ENCODE measurements at places on chromosomes 7 and 10.

DNA sequence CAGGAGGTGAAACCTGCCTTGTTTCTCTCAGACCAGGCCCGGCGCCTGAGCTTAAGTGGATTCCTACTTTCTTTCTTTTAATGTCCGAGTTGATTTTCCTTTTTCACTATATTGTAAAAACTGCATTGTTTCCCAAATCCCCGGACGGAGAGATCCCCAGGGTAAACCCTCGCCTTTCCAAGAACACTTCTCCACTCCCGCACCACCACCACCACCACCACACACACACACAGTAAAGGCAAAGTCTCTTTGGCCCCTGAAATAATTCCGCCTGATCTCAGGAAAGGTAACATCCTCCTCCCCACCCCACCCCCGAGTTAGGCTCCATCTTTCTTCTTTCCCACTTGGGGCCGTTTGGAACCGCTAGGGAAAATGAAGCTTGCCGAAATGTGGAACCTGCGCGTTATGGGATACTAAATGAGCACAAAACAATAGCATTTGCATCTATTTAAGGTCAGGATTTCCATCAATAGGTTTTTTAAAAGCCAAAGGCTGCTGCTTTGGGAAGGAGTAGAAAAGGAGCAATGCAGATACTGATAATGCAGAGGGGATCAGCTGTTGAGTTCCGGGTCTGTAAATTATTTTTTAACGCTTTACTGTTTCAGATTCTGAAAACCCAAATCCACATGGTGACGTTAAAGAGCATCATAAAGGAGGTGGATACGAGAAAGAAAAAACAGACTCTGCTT is 2.5 kb downstream of the HPSE2 start:
- DNase-seq = no peak

- no peak for DNase-seq
These were observed 23.5 kb downstream of the SGMS1 start for GRCh38 chr10:50600286-50600685.

DNA sequence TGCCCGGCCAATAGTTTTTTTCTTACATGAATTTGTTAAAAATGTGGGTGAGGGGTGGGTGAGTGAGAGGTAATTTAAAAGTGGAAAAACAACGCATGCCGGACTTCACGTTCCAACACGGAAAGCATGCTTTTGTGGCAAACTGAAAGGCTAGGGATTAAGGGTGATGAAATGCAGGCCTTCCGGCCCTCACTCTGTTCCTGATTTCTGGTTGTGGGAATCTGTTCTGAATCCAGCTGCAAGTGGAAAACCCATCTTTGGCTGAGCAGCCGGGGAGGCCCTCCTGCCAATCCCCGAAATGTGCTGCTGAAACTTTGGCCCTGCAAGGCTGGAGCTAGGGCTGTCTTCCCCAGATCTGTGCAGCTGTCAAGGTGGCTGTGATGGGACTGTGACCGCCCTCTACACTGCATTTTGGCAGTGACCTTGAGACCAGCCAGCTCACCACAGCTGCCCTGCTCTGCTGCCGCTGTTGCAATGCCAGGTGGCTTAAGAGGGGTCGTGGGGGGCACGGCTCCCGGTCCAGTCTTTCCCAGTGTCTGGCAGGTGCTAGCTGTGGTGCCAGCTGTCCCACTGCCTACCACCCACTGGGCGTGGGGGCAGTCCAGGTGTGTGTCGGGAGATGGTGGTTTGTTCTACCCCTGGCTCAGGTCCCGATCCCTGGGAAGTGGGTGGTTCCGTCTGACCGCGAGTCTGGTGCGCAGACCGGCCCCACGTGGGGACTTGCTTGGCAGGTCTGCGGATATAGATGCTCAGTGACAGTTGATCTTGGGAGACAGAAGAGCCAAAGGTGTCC is 39.0 kb downstream of the TET1 start:
- no peak for DNase-seq

DNA sequence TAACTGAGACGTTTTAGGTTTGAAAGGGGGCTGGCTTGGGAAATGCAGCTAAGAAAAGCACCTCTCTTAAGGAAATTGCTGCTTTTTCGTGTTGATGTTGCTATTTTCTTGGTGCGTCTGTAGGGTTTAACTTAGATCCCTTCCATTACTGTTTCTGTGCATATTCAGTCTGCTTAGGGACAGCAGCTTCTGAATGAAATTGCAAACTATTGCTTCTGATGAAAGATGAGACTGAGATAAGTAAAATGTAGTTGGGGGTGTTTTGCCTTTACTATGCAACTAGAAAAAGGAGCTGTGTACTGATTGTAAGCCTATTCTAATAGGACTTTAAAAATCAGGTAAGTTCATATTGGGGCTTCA is 772 bp downstream of the HDAC9 start:
- no peak for DNase-seq

- DNase-seq = no peak
These were observed 70.0 kb downstream of the LCOR start for GRCh38 chr10:96902117-96902516.

DNA sequence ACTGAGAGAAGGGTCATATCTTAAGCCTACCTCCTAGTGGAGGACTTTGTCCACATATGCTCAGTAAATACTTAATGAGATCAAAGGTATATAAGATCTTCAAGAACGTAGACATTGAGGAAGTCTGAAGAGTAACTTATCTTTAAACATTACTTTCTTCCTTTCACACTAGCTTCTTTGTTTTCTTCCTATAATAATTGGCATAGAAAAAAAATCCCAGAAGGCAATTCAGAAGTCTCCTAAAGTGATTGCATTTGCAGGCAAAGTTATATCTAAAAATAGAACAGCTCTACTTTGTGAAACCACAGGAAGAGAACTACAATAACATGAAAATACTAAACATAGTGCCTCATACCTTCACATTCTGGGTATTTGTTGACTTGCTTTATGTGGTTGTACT is 150.4 kb downstream of the PPP1R3A start:
- no peak for DNase-seq

GRCh38 chr10:77699080-77699645 is 61.6 kb upstream of the KCNMA1 start:
- no peak for DNase-seq
